ENCODE measurements at places on chromosomes 12 and 14.

DNA sequence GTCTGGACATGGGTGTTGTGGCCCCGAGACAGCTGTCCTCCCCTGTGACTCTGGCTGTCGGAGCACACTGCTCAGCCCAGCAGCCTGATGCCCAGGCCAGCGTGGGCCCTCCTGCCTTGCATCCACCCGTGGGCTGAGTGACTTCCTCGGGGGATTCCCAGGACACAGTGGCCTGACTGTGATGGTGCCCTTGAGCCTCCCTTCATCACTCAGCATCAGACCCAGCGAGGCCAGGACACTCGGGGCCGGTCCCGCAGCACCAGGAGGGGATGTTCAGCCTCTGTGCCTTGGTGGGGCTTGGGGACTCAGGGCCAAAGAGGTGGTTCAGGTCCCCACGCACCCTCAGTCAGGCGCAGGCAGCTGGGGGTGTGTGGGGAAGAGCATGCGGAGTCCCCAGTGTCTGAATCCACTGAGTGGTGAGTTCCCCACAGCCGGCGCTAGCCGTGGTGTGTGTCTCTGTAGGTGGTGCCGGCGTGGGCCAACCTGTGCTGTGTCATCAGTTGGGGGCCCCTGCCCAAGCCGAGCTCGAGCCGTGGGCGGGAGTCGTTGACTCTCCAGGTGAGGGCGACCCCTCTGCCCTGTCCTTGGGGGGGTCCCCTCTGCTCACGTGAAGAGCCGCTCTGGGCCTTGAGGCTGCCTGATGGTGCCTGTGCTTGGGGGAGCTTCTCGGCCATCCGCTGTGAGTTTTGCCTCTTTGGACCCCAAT, 185.8 kb downstream of the ADGRD1 start:
- DNase-seq = no peak

DNA sequence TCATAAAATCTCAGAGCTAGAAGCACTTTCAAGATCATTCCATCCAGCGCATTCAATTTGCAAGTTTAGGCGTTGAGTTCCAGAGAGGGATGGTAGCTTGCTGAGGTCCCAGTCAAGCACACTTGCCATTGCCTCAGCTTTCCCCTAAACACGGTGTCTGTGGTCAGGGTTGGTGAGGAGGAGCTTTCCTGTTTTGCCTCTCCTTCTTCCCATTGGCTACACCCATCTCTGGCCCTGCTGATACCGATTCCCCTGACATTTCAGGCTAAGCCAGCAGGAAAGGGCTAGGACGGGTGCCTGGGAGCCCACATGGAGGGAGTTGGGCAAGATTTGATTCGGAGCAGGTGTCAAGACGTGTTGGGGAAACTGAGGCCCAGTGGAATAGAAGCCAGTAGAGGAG, 9.1 kb downstream of the NFATC4 start:
- DNase-seq = no peak

DNA sequence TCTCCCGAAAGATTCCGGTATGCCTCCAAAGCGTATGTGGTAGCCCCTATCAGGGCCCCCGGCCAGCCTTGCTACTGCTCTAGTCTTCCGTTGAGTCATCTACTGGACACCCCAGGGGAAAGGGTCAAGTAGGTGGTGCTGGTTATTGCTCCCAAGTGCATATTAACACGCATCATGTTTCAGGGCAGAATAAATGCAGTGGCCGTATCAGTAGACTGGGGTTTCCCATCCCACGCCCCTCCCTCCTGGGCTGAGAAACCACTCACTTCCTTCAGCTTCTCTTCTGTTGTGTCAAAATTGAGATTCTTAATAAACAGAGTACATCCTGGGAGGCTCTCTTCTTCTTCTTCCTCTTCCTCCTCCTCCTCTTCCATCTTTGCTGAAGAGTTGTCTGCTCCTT, 39.3 kb downstream of the RBM19 start:
- DNase-seq = no peak

GRCh38 chr14:79098324-79098723, 928.2 kb downstream of the NRXN3 start:
- DNase-seq = no peak

- DNase-seq = no peak
These were observed 14.1 kb upstream of the GAPDH start for GRCh38 chr12:6520186-6520585.

- DNase-seq = no peak
These were observed 101.5 kb downstream of the KICS2 start for GRCh38 chr12:64120568-64120967.

- no peak for DNase-seq
These were observed 258.1 kb downstream of the PCNX1 start for GRCh38 chr14:71165121-71166031.

GRCh38 chr12:32032205-32032810, 73.1 kb downstream of the RESF1 start:
- DNase-seq = no peak

GRCh38 chr12:27824126-27824842, 44.2 kb upstream of the MANSC4 start:
- DNase-seq = no peak

DNA sequence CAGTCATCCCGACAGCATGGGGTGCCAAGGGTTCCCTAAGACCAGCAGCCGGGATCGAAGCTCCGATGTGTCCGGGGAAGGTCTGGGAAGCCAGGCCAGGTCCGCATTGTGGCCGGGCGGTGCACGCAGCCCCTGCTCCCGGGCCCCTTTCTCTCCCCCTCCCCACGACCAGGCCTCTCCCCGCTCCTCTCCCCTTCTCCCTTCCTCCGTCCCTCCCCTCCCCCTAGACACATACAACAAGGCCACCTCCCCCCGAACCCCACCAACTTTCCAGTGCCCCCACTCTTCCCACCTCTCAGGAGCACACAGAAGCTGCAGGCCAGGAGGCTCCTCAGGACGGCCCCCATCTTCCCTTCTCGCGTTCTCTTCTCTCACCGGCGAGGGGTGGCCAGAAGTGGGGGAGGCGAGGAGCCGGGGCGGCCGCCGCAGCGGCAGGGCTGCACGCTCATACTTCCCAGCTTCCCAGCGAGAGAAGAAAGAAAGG, 413 bp downstream of the LRP6 start:
- DNase-seq = no peak

GRCh38 chr14:55348766-55349453, 62.7 kb downstream of the ATG14 start:
- DNase-seq = no peak

GRCh38 chr12:118637767-118638370, 261.5 kb downstream of the SUDS3 start:
- DNase-seq = no peak

GRCh38 chr14:54617467-54617866, 50.5 kb downstream of the SAMD4A start:
- DNase-seq = no peak

GRCh38 chr14:91879196-91879595, 11.9 kb upstream of the TC2N start:
- no peak for DNase-seq

- DNase-seq = no peak
These were observed at the start of gene AMDHD1 for GRCh38 chr12:95943330-95943842. Gene AMDHD1, plus strand, starts transcription at chr12:95943331. Its CDS starts 68 bp downstream, at chr12:95943399.

DNA sequence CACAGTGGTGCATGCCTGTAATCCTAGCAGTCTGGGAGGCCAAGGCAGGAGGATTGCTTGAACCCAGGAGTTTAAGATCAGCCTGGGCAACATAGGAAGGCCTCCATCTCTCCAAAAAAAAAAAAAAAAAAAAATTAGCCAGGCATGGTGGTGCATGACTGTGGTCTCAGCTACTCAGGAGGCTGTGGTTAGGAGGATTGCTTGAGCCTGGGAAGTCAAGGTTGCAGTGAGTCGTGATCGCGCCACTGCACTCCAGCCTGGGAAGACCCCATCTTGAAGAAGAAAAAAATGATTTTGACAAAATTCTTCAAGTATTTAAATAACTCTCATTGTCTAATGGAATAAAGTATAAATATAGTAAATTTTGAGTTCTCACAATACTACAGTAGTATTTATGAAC, 219.2 kb upstream of the SSTR1 start:
- DNase-seq = no peak

DNA sequence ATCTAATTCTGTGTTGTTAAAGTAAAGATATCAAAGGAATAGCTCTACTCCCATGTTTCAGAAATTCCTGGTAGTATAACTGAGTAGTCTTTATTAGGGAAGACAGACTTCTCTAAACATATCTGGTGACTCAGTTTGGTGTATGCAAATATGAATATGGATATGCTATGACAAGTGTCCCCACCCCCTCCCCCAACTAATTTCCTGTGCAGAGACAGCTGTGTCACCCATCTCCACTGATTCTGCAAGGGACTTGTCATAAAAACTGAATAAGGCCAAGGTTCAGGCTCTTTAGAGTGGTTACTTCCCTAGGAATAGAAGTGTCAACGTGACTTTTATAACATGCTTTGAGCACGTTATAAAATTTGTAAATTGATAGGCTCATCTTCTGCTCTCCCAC, 429.1 kb downstream of the DAD1 start:
- no peak for DNase-seq

GRCh38 chr12:74328623-74329022, 209.0 kb upstream of the ATXN7L3B start:
- DNase-seq = no peak

GRCh38 chr12:112837629-112838197, 46.2 kb downstream of the RPH3A start:
- no peak for DNase-seq

GRCh38 chr12:104784592-104784991, 173.5 kb downstream of the SLC41A2 start:
- no peak for DNase-seq

DNA sequence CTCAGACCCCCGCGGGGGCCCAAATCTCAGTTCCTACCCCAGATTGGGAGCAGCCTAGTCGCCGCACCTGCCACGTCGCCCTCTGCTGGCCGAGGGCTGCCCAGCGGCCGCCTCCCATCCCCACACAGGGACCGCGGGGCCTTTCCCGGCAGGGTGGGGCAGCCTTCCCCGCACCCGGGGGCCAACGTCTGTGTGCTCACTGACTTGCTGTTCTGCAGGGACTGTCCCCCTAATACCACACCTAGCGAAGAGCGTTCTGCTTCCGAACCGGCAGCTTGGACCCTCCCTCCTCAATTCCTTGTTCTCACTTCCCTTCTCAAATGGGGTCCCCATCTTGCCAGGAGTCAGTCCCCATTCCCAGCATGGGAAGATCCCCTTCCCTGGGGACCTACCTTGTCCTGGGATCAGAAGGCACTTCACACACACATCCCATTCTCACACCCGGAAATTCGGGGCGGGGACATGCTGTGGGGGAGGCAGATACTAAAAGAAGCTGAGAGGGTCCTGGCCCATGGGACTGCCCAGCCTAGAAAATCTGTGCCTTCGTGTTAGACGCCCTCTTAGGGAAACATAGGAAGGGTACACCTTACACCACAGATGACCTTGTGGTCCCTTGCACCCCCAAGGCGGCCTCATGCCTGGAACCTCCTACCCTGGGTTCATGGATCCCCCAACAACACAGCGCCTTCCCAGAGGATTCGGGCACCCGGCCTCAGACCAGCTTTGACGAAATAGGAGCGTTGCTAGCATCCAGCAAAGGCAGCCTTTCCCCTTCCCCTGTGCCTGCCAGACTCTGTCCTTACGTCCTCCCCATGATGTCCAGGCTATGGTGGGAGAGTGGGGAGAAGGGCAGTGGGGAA, 16.4 kb downstream of the ACVRL1 start:
- DNase-seq = no peak

DNA sequence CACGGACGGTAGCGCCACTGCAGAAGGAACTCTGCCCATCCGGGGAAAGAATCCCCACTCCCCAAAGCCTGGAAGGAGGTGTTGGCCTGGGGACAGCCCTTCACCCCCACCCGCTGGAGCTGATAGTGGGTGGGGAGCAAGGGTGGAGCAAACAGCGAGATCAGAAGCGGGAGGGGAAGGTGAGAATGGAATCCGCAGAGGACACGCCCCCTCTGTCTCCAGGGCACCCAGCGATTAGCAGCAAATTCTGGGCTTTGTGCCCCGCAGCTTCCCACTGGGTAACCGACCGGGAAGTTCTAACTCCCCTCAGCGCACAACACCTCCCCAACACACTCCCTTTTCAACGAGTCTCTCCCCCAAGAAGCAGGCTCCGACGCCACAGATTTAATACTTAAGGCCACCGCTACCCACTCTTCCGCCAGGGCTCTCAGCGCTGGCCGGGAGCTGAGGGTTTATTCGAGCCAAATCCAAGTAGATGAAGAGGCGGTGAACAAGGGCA, 1.4 kb downstream of the SLC25A29 start:
- no peak for DNase-seq

DNA sequence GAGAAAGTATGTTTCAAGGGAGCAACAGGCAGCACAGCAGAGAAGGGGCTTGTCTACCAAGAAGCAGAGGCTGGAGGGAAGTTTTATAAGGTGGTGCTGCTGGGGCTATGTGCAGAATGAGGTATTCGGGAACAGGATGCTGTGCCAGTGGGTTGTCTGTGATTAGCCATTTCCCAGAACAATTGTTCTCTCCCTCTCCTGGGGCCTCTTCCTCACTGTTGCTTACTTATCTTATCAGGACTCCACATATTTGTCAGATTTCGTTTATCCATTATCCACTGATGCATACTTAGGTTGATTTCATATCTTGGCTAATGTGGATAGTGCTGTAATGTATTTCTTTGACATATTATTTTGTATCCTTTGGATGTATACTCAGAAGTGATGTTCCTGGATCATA, 195.1 kb upstream of the RTL1 start:
- DNase-seq = no peak

DNA sequence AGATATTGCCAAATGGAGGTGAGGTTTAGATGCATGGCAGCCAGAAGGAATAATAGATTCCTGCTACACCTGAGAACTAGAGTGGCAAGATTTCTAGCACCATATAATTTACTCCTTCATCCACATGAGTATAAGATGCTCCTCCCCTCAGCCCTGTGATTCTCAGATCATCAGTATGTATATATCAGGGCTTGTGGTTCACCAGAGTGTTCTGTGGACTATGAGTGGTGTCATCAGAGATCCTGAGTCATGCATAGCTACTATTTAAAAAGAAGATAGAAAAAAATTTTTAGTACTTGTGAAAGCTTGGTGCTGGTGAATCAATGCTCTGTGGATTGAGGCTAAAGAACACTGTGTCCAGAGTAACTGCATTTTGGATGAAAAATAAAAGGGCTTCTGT, 285.9 kb downstream of the BMP4 start:
- DNase-seq = peak; percentile 2

GRCh38 chr12:4283512-4284255, 10.1 kb downstream of the CCND2 start:
- no peak for DNase-seq

DNA sequence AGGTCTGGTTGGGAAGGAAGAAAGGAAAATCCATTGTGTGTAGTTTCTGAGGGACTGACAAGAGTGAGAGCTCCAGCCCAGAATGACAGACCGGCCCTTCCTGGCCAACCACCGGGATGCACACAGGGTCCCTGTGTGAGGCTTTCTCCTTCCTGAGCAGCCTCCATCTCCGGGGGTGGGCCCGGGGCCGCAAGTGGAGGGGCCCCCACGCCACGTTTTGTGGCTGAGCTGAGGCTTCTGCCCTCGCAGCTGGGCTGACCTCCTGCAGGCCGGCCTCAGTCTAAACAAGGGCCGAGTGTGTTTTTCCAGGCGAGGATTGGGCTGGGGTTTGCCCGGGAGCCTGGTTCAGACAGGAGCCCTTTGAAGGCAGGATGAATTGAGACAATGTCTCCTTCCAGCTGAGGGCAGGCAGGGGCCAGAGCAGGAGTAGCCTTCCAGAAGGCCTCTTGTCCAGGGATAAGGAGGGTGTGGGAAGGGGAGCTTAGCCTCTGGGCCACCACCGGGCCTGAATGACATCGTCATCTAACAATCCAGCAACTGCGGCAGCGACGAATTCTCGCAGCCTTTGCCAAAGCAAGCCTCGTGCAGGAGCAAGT, 96.5 kb upstream of the NCOR2 start:
- DNase-seq = no peak

Data from GM04504 (cell line).